Neural cell (in vitro differentiated cells): ENCODE measurements at places on chromosomes 1 and 21. TPM values are rescaled to one million over a fixed set of nuclear protein-coding genes. Genes with fewer than 3 reads are reported as not detected.

The NUF2 gene
- 2.2 and 2.8 TPM in 2 replicates for polyA plus RNA-seq

The AKNAD1 gene
- polyA plus RNA-seq, result not detected in 2 replicates

The PDZK1 gene
- polyA plus RNA-seq, result 0.88 TPM in 1 of 2 replicates, not detected in the other

The CCDC24 gene
- 16.3 and 16.5 TPM in 2 replicates for polyA plus RNA-seq

The MAP1LC3C gene
- 0.44 and 0.50 TPM in 2 replicates for polyA plus RNA-seq

The SLC9C2 gene
- polyA plus RNA-seq, result 0.31 and 0.46 TPM in 2 replicates

The ZNF695 gene
- 8.0 and 8.4 TPM in 2 replicates for polyA plus RNA-seq
